Pancreas (tissue), 10 donors: ENCODE measurements at places on chromosomes 1 and 21.

- DNase-seq, result no peak
Measured at GRCh38 chr1:60875138-60875537, 207.2 kb upstream of the NFIA start.

- no peak for DNase-seq
Measured at GRCh38 chr1:78070210-78070609, 24.4 kb downstream of the GIPC2 start.

DNA sequence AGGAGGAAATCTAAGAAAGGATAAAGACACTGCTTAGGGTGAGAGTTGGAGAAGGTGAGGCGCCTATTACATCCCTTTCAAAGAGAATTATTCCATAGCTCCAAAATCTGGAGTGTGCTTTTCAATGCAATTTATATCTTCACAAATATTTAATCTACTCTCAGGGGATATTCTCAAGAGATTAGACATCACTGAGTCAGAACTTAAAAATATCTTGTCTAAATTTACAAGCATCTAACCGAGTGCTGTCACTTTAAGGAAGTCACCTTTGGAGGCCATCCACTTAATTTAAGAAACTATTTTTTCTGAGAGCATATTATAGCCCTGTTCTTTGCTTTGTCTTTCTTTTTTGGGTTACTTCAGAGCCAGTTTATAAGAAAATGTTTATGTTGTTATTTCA lies 134.6 kb downstream of the TNFSF18 start:
- DNase-seq, result no peak

- no peak for DNase-seq
Measured at GRCh38 chr21:26686278-26686677, 113.2 kb upstream of the CYYR1 start.

DNA sequence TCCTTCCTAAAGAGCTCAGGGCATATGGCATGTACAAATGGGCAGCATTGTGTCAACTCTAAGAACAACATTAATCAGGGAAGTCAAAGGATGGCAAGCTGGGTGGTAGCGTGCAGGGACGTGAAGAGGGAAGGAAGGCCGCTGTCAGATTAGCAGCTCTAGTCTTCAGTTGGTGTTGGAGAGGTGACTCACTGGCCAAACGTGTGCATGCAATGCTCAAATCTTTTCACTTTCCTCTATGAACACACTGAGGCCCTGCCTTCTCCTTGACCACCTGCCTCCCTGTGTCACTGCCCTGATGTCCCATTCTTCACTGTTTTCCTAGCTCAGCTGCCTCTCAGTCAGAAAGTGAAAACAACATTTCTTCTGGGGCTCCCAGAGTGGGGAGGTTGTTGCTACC lies 5.9 kb upstream of the PIGR start:
- DNase-seq, result no peak

DNA sequence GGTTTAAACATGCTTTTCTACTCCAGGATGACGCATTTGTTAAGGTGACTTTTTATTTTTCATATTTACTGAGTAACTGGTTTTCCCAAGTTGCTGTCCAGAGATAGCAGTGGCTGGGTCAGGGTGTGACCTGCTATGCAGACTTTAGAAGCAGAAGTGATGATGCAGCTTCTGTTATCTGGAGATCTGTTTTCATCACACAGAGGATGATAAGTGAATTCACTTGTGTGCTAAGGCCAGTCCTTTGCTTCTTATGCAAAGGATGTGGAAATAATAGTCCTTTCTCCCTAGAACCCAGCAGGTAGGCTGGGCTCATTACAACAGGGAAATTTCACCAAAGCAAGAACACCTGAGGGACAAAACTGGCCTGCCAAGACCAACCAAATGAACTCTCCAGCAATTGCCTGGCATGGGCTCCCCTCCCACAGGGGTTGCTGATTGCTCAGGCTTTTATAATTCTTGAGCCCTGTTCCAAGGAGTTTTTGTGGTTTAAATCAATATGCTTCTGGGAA lies 97.8 kb upstream of the LPGAT1 start:
- no peak for DNase-seq

- no peak for DNase-seq
Measured at GRCh38 chr1:162388083-162388594, 6.6 kb downstream of the C1orf226 start.

DNA sequence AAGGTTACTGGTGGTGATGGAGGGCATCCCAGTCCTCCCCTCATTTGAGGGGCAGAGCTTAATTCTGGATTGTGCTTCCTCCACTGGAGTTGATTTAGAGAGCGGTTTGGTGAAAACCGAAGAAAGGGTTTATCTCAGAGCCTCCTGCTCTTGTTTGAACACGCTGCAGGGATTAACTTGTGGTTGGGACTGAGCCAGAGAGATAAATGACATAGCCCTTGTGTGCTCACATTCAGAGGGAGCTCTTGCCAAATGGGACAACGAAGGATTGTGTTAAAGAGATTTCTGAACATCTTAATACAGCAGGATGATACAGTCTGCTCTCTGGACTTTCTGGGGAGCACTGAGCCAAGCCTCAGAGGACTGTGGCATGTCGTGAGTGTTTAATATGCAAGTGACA lies 308.2 kb downstream of the DISC1 start:
- DNase-seq, result peak; percentile 19

DNA sequence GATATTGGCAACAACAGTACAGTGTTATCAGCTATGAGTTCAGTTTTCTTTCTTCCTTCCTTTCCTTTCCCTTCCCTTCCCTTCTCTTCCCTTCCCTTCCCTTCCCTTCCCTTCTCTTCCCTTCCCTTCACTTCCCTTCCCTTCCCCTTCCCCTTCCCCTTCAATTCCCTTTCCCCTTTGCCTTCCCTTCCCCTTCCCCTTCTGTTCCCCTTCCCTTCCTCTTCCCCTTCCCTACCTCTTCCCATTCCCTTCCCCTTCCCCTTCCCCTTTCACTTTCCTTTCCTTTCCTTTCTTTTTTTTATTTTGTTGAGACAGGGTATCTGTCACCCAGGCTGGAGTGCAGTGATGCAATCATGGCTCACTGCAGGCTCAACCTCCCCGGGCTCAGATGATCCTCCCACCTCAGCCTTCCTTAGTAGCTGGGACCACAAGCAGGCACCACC lies 72.3 kb upstream of the CAPZB start:
- DNase-seq, result no peak

DNA sequence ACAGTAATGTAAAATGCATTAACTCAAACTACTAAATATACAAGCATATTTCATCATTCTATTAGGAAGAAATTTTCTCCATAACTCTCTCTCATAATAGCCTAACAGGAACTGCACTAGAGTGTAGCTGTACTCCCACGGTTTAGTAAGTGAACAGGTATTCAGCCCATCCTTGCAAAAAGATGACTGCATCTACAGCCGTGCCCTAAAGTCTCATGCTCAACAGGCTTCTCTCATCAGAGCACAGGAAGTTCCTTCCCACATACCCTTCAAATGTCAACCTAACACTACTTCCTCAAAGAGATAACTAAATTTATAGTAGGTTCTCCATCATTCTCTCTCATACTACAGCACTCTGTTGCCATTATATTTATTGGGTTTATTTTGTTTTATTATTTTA lies 251.6 kb downstream of the AKT3 start:
- DNase-seq, result no peak

GRCh38 chr1:92307980-92308379 lies 9.1 kb downstream of the RPAP2 start:
- no peak for DNase-seq

- no peak for DNase-seq
Measured at GRCh38 chr1:6280761-6281451, 20.0 kb upstream of the GPR153 start.

GRCh38 chr1:26542771-26543451 lies 13.3 kb downstream of the RPS6KA1 start:
- no peak for DNase-seq

- no peak for DNase-seq
Measured at GRCh38 chr1:41622402-41622801, 137.9 kb upstream of the EDN2 start.

DNA sequence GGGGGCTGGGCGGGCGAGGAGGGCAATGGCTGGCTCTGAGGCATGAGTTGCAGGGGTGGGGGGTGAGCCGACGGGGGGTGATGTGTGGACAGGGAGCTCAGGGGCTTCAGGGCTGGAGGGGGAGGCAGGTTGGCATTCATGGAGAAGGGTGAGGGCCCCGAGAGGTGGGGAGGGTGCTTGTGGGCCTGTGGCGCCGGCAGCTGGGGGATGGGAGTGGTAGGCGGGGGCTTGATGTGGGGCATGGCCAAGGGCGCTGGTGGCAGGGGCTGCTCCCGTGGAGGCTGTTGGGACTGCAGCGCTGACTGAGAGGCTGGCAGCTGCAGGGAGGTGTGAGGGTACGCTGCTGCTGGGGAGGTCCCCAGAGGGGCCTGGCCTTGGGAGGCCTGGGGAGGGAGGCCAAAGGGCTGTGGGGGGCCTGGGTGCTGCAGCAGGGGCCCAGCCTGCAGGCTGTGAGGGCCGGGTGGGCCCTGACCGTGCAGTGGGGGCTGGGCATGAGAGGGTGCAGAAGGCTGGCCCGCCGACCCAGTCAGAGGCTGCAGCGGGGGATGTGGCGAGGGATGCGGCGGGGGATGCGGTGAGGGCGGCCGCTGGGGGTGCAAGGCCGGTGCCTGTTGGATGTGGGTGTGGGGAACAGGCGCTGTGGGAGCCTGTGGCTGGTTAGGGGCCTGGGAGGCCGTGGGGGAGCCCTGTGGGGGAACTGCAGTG lies 42.7 kb downstream of the SLC45A1 start:
- no peak for DNase-seq

GRCh38 chr1:1253314-1253713 lies 6.8 kb upstream of the C1QTNF12 start:
- no peak for DNase-seq

DNA sequence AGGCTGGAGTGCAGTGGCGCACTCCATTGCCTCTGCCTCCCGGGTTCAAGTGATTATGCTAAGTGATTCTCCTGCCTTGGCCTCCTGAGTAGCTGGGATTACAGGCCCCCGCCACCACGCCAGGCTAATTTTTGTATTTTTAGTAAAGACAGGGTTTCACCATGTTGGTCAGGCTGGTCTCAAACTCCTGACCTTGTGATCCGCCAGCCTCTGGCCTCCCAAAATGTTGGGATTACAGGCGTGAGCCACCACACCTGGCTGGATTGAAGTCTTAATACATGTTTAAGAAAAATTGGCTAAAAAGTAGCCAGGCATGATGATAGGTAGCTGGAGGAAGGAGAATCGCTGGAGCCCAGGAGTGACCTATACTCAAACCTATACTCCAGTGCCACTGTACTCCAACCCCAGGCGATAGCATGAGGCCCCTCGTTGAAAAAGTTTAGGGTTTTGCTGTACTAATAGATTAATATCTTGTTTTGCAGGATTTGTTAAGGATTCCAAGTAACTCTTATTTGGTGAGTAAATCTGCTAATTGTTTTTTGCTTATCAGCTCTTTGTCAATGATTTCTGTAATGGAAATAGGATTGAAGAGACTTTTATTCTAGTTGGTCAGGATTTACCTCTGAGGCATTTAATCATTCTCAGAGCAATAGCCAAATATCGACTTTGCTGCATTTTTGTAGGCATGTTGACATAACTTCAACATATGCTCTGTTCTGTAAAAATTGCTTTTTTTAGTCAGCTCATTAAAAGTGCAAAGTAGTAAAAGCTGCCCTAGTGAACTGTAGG lies 2.0 kb downstream of the RCC1 start:
- no peak for DNase-seq

DNA sequence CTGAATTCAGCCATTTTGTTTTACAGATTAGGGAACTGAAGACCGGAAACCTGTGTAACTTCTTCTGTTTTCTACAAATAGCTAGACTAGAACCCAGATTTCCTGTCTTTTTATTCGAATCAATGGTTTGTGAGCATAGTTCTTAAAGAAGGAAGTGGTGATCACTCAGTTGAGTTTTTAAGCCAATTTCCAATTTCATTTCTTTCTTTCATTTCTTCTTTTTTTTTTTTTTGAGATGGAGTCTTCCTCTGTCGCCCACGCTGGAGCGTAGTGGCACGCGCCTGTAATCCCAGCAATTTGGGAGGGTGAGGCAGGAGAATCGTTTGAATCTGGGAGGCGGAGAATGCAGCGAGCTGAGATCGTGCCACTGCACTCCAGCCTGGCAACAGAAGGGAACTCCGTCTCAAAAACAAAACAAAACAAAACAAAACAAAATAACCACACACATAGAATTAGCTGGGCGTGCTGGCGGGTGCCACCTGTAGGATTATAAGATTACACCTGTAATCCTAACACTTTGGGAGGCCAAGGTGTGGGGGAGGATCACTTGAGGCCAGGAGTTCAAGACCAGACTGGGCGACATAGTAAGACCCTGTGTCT lies 3.0 kb upstream of the MDM4 start:
- DNase-seq, result no peak

DNA sequence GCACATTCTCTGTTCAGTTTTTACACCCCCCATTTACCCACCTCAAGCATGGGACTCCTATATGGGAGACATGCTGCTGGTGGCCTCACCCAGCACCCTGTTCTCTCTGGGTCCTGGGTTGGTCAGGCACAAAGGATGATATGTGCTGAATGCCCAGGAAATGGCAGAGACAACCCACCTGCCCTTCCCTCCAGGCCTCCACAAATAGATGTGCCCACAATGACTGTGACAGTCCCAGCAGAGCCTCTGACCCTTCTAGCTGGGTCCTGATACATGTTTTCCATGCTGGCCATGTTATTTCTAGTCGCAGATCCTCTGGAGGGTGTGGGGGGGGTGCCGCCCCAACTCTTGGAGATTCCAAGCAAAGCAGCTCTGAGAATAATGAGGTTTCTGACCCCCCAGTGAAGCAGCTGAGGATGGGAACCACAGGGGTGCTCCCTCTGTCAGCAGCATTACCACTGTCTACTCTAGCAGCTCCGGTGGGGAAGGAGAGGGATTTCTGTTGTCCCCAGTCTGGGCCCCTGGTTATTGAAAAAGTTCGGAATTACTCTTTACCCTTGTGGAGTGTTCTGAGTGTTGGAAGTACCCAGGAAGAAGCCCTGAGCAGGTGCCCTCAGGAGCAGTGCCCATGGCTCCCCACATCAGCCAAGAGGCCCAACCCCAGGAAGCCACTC lies 1.2 kb upstream of the CCDC28B start:
- DNase-seq, result peak; percentile 18

DNA sequence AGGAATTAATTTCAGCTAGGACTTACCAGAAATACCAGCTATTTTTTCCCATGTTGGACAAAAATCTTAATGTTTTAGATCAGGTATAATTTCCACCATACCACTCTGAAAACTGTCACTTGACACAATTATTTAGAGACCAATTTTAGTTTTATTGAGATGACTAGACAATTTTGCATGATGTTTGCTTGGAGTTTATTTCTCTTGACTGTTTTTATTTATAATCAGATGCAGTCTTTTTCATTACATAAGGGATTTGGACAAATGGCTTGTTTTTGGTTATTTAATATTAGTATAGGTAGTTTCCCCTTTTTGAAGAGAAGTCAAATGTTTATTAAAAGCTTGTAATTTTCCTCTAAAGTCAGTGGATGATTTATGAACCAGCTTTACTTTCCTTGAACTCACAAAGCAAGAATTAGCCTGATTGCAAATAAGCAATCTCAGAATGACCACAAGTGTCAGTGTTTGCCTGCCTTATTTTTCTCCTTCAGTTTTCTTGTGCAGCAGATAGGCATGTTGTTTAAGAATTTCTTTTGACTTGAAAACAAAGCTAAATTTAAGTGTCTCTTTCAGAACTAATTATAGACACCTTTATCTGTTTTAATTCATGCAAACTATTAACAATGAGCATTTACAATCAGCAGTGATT lies 3.8 kb upstream of the B3GALT2 start:
- no peak for DNase-seq

GRCh38 chr1:117675907-117676430 lies 70.1 kb downstream of the TENT5C start:
- DNase-seq, result no peak

- no peak for DNase-seq
Measured at GRCh38 chr21:42475036-42475435, 21.0 kb downstream of the RSPH1 start.

- DNase-seq, result no peak
Measured at GRCh38 chr1:11802616-11802972, 3.2 kb downstream of the MTHFR start.
